ENCODE measurements at places on chromosomes 5 and 9.

GRCh38 chr9:127694890-127695720 lies 11.7 kb upstream of the CFAP157 start:
- DNase-seq, result no peak

DNA sequence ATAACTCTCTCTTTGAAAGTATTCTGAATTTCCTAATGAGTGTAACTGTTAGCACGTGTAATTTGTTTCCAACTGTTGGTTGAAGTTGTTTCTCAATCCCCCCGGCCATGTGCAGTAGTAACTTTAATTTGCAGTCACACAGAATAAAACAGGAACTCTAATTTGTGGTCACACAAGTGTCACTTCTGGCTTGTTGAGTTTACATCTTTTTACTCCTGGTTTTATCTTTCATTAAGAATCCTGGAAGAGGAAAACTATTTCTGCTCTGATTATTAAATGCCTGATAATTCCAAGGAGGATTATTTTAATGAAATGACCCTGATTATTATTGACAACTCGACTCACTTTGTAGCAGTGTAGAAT lies 1.2 kb downstream of the SCAMP1 start:
- no peak for DNase-seq

DNA sequence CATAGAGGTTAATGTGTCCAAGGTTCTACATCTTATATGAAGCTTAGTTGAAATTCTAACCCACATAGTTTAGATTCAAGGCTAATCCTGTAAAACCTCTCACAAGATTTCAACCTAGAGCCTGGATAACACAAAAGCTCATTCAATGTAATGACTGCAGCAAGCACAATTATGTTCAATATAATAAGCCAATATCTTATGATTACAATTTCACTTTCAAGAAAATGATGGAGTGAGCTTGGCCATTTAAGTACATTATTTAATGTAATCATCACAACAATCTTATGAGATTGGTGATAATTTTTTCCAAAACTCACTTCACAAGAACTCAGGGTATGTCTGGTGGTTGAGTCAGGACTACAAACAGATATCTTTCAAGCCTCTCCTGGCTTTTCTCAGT lies 1140.8 kb upstream of the WWC1 start:
- no peak for DNase-seq

- DNase-seq, result no peak
Observed at GRCh38 chr5:10235350-10235749, 14.3 kb downstream of the ATPSCKMT start.

GRCh38 chr9:97594381-97594921 lies 38.7 kb downstream of the TSTD2 start:
- peak; percentile 72 for DNase-seq

DNA sequence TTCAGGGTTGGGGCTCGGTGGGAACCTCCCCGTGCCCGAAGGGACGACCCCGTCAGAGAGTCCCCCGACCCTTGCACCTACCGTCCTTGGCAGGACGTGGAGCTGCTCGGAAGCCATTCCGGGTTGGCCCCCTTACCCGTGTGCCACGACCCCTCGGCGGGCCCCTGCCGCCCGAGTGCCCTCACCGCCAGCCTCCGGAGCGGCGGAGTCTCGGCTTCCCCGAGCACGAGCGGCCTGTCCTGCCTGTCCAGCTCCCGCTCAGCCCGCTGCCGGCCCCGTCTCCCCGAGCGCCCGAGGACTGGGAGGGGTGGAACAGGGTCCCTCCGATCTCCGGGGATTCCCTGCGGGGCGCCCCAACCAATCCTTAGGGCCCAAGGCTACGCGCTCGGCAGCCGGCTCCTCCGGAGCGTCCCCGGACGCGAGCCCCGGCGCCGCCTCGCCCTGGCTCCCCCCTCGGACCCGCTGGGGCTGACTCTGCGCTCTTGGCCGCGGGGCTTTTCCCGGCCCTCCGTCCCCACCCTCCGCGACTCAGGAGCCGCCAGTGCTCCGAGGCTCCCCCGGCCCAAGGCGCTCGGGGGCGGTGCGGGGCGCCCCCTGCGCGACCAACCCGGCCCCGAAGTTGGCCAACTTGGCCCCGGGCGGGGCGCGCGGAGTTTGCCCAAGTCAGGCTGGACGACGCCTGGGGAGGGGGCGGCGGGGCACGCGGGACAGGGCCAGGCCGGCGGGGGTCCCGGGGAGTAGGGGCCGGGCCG lies 654 bp downstream of the ADAMTS2 start:
- no peak for DNase-seq

- DNase-seq, result no peak
Observed at GRCh38 chr9:4157584-4158499, 142.0 kb downstream of the GLIS3 start.

- peak; percentile 51 for DNase-seq
Observed at GRCh38 chr9:37036776-37037502, 2.9 kb upstream of the PAX5 start.

DNA sequence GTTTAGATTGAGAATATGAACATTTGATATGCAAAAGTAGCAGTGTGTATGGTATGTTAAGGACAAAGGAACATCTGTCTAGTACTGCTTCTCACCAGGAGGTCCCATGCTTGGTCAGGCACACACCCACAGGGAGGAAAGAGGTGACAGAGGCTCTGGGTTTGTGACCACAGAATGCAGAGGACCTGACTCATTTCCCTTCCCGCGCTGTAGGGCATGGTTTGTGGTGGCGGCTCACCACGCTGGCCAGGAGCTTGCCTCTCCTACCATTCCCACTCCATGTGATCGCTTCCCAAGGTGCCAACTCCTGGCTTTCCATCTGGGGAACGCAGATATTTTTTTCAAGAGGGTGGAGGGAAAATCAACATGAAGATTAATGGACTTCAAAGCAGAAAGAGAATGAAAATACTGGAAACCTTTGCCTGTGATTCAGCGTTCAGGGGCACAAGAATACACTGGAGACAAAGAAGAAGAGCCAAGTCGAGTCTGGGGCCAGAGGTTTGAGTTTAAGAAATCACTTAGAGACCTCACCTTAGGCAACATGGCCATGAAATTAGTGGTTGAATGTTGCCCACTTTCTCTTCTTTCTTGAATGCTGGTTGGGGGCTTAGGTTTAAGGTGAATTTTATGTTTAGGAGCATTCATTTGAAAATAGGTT lies 477.8 kb downstream of the CCDC171 start:
- no peak for DNase-seq

GRCh38 chr5:5321137-5321536 lies 101.3 kb upstream of the ICE1 start:
- no peak for DNase-seq

DNA sequence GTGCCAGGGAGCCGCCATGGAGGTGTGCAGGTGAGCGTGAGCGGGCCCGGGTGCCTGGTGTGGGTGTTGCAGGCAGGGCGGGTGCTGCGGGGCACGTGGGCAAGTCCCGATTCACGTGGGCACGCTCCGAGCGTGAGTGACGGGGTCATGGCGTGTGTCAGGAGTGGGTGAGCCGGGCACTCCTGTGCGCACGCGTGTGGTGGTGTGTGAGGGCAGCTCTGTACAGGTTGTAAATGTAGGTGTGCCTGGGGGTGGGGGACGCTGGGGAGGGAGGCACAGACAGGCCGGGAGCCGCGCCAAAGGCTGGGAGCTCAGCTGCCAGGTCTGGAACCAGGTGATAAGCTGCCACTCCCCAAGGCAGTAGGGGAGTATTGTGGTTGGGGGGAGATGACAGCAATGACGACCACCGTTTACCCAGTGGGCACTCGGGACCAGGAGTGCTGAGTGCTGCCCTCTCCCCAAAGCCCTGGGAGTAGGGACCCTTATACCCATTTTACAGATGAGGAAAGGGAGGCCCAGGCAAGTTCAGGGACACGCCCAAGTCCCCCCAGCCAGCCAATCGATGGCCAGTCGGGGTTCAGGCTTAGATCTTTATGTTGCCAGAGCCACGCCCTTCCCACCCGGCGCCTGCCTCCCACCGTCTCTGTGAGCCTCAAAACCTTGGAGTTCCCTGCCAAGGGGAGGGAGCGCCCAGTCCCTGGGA lies 9.6 kb downstream of the NCS1 start:
- DNase-seq, result no peak

DNA sequence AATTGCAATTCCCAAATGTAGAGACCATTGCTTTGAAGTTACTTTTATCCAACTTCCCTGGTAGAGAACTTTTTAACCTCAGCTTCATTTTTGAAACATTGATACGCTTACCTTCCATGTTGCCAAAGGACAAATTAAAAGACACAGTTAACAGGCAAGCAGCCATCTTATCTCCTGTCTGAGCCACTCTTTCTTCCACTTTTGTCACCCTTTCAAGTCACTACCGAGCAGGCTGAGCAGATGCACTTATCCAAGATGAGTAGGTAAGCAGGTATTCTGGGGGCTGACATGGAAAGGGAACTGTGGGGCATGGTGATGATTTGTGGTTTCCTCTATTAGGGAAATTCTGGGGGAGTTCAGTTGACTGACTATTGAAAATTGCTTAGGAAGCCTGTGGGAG lies 66.7 kb downstream of the DOCK2 start:
- DNase-seq, result no peak

GRCh38 chr5:16883176-16883575 lies 52.9 kb downstream of the MYO10 start:
- DNase-seq, result no peak

DNA sequence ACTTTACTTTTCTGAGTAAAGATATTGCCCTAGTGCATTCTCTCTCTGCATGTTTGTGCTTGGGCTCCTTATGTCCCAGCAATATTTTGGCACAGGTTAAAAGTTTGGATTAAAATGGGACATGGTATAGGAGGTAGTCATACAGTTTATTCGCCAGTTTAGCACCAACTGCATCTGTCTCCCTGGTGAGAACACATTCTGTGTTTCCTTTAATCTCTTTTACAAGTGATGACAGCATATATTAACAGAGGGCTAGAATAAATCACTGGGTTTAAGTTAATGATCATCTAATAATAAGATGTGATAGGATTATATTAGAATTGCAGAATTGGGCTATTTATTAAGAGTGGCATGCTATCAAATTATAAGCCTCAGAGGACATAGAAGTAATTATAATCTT lies 550.1 kb downstream of the LRRC70 start:
- DNase-seq, result no peak

GRCh38 chr5:157689942-157690689 lies 18.8 kb downstream of the C5orf52 start:
- DNase-seq, result no peak

GRCh38 chr5:37892586-37892985 lies 52.7 kb upstream of the GDNF start:
- DNase-seq, result no peak

GRCh38 chr5:148791334-148791667 lies 35.1 kb upstream of the ADRB2 start:
- DNase-seq, result no peak

GRCh38 chr5:115494570-115495289 lies 49.8 kb downstream of the FEM1C start:
- peak; percentile 22 for DNase-seq

- no peak for DNase-seq
Observed at GRCh38 chr9:123821619-123822018, 108.3 kb downstream of the DENND1A start.

- DNase-seq, result no peak
Observed at GRCh38 chr5:80985600-80986228, 25.6 kb downstream of the RASGRF2 start.

DNA sequence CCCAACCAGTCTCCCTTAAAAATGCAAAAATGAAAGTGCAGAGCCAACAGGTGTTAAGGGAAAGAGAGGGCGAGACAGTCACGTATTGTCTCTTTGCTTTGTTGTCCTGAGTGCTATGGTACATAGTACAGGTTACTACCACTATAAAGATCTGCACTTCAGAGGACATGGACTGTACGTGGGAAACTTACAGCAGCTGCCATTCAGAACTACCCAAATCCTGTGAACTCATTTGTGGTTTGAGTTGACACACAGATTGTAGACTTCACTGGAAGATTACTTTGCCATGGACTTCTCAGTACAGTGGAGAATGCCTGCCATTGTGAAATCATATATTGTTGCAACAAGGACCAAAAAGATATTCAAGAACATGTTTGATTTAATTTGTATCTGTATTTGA lies 34.8 kb downstream of the FBXO38 start:
- no peak for DNase-seq

DNA sequence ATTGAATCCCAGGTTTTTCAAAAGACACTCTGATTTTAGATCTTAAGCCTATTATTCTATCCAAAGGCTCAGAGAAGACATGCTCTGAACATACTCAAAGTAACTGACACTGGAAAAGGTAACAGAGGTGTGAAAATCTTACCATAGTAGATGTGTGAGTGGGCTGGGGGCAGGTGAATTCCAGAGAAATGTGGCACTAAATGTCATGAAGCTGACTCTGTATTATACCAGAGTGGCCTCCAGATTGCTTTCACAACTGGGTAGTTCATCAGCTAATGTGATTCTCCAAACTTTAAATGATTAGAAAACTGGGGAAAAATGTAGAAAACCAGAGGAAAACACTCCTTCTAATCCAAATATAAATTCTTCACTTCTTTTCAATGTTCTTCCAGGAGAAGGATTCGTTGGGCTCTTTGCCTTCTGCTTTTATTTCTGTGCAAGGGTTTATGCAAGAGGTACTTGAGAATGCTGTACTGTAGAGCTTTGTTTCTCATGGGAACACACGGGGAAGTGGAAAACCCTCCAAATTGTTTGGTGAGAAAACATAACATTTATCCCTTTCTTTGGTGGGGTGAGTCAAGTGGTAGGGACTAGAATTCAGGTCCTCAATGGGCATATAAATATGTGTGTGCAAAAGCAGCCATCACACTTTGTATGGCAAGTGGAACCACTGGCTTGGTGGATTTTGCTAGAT lies at the start of gene SCGB3A2:
SCGB3A2 (plus strand) TSS at position 646 of the 694 bp plus-strand sequence. CDS start 93 bp downstream, outside the sequence.
- no peak for DNase-seq

- DNase-seq, result no peak
Observed at GRCh38 chr9:109307380-109308240, 13.2 kb downstream of the EPB41L4B start.

DNA sequence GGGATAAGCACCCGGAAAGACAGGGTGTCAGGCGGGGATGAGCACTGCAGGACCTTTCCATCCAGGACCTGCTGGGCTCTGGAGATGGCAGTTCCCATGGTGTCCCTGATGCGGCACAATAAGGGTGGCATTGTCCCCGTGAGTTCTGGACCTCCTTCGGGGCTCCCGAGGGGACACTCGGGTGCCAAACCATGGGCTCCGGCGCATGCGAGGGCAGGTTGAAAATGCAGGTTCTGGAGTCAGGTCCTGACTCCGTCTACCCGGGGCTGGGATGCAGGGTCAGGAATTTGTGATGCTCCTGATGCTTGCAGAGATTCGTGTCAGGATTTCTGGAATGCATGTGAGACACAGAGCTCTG lies 682 bp downstream of the FCN2 start:
- DNase-seq, result no peak

GRCh38 chr5:31941151-31941755 lies 232.9 kb downstream of the GOLPH3 start:
- no peak for DNase-seq

DNA sequence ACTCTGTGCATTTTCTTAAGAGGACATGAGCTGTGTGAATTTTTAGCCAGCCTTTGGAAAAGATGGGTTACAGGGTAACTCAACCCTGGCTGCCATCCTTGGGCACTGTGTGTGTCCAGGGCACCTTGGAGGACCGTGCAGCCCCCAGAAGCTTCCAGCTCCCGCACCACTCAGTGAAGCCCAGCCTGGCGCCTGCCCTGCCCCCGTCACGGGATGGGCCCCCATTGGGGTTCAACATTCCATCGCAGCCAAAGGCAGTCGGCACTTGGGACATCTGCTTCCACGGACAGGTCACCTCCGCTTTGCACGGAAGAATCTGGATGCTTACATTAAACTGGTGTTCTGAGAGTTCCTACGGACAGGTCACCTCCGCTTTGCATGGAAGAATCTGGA lies 1.9 kb upstream of the SLC6A18 start:
- no peak for DNase-seq

- no peak for DNase-seq
Observed at GRCh38 chr9:122897969-122898368, 7.2 kb downstream of the RC3H2 start.
